Astrocyte (in vitro differentiated cells and primary cell): ENCODE measurements at places on chromosomes 7 and 10.
A peak's percentile ranks its signal among the peaks of the same experiment; 100 is the strongest.

DNA sequence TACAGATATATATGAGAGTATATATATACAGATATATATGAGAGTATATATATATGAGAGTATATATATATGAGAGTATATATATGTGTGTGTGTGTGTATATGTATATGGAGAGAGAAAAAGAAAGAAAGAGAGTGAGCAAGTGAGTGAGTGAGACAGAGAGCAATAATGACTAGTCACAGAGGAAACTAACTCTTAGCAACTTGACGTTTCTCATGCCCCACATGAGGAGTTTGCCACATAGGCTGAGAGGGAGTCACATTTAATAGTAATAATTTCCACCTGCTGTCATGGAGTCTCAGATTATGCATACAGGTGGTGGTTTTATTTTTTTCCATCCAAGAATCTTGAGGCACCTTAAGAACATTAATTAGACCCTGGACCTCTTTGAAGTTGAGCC lies 199.9 kb downstream of the GATA3 start:
- DNase-seq = no peak

GRCh38 chr7:6705959-6706665 lies 635 bp downstream of the ZNF12 start:
- DNase-seq = peak; percentile 18

- DNase-seq = no peak
Observed at GRCh38 chr10:121452581-121452980, 145.7 kb downstream of the FGFR2 start.

DNA sequence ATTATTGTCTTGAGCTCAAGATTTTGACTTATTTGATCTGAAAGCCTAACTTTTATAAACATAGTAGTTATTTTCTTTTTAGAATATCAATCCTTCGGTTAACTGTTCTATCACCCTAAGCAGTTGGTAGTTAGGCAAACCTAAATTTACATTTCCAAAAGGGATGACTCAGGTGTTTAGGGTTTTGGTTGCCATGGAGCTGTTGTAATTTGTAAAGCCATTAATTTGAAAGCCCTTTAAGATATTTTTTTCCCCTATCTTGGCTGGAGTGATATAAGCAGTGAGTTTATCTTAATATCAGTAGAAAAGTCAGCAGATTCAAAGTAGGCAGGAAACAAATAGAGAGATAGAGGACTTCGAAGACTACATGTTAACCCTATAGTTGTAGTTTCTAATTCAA lies 1472.6 kb upstream of the CELF2 start:
- no peak for DNase-seq

DNA sequence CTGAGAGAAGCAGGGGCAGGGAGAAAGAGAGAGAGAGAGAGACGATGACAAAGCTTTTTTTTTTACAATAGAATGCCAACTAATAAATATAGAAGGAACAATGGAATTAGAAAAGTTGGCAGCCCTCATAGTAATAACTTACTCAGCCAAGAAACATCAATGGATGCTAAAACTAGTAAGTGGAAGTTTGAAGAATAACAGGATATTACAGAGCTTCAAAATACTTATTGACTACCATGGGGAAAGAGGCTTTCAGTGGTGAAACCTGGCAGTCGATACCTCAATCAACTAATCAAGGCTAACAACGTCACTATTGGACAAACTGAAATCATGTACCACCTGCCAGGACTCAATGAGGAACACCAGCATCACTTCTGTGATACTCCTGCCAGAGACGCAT lies 100.5 kb upstream of the LRRC4 start:
- DNase-seq = no peak

- no peak for DNase-seq
Observed at GRCh38 chr7:158849768-158850544, 6.4 kb upstream of the DYNC2I1 start.
